ENCODE measurements at places on chromosomes 13 and 19.

DNA sequence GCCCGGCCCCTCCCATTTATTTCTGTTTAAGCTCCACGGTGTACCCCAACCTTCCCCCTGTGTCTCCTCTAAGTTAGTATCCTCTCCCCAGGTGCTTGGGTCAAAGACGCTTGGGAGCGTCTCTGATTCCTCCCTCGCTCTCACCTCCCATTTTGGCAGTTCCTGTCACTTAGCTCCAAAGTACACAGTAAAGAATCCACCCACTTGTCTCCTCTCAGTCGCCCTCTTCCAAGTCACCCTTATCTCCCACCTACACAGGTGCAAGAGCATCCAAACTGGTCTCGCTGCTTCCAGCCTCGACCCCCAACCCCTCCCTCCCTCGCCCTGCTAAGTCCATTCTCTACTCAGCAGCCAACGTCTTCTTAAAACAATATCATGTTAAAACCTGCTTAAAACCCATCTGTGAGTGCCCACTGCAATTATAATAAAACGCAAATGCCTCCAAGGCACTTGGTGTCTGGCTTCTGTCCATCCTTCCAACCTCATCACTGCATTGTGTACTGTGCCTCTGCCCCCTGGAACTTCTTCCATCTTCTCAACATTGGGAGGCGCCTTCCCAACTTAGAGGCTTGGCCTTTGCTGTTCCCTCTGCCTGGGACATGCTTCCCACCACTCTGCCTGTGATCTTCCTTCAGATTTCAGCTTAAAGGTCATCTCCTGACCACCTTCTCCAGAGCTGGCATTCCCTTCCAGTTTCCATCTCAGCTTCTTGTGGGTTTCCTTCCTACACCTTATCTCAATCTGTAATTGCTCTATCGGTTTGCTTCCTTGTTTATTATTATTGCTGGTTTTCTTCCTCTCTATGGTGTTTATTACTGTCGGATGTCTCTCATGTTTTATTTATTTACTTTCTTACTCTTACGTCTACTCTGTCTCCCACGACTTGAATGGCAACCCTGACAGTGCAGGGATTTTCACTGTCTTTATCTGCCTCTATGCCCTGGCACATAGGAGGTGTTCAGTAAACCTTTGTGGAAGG is 9.5 kb upstream of the KLK14 start:
- DNase-seq: no peak

- DNase-seq: no peak
These were observed 87.3 kb upstream of the ABCC4 start for GRCh38 chr13:95388420-95389079.

- DNase-seq: peak; percentile 68
These were observed 689 bp downstream of the DCUN1D2 start for GRCh38 chr13:113489549-113490495.

DNA sequence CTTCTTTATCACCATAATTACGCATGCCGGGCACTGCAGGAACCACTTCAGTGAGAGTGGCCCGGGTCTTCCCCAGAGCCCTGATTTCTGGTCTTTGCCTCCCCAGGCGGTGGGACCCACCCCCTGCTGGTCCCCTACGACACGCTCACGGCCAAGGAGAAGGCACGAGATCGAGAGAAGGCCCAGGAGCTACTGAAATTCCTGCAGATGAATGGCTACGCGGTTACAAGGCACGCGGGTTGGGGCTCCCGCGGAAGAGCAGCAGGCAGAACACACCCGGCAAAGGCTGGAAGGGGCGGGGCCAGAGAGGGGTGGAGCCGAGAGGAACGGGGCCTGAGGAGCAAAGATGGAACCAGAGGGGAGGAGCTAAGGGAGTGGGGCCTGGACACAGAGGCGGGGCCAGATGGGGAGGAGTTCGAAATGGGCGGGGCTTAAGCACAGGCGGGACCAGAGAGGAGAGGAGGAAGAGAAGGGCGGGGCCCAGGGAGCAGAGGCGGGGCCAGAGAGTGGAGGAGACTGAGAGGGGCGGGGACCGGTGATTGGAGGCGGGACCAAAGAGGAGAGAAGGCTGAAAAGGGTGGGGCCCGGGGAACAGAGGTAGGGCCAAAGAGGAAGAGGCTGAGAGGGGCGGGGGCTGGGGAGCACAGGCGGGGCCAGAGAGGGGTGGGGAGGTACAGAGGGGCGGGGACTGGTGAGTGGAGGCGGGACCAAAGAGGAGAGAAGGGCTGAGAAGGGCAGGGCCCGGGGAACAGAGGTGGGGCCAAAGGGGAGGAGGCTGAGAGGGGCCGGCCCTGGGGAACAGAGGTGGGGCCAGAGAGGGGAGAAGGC is 73.4 kb downstream of the RYR1 start:
- peak; percentile 91 for DNase-seq

All from brain (organoid and tissue), 16 donors.